ENCODE measurements at places on chromosomes 11 and 22. TPM values are rescaled to one million over a fixed set of nuclear protein-coding genes. Genes with fewer than 3 reads are reported as not detected.

DNA sequence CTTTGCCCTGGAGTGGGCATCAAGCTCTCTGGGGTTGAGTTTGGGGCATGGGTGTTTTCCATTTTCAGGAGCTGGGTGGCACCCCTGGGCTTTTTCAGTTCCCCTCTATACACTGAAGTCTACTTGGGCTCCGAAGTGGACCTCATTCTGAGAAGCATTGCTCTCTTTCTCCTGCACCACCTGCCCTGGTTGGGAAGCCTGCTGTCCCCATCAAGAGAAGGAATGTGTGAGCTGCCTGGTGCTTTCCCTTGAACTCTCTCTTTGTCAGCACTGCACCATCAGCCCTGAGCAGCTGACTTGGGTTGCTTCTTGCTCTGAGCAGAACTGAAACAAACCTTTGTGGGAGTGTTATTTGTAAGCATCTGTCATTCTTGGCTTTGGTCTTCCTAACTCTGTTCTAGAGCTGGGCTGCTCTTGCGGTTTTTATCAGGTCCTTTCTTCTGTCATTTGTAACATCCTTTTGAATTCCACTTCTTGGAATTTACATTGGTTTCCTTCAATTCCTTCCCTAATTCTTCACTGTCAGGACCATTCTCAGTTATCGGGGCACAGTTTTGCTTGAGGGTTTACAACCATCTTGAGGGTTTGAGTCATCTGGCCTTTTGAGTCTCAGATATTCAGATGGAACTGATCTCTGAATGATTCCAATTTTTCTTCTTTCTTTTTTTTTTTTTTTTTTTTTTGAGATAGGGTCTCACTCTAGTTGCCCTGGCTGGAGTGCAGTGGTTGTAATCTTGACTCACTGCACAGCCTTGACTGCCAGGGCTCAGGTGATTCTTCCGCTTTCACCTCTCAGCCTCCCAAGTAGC, 20.5 kb downstream of the UBE2L3 start:
- peaks cover 26% of the 10 kb centered on the region for H3K4me1 ChIP-seq
- DNase-seq, result peak; percentile 73
- H3K4me3 ChIP-seq, result no peak overlapping the region
- H3K27me3 ChIP-seq, result no peaks in the 10 kb centered on the region
- H3K27ac ChIP-seq, result no peak overlapping the region

GRCh38 chr22:42966497-42966896, 48.5 kb downstream of the PACSIN2 start:
- H3K4me3 ChIP-seq, result no peak overlapping the region
- no peak overlapping the region for H3K27ac ChIP-seq
- no peaks in the 10 kb centered on the region for H3K27me3 ChIP-seq
- no peak for DNase-seq
- peaks cover 8% of the 10 kb centered on the region for H3K4me1 ChIP-seq
- no peaks in the 10 kb centered on the region for H3K36me3 ChIP-seq

- no peak overlapping the region for H3K27ac ChIP-seq
- no peaks in the 10 kb centered on the region for H3K27me3 ChIP-seq
- H3K4me3 ChIP-seq, result no peak overlapping the region
- no peaks in the 10 kb centered on the region for H3K36me3 ChIP-seq
- no peaks in the 10 kb centered on the region for H3K4me1 ChIP-seq
These were observed 16.9 kb upstream of the CLMP start for GRCh38 chr11:123211981-123212380.

DNA sequence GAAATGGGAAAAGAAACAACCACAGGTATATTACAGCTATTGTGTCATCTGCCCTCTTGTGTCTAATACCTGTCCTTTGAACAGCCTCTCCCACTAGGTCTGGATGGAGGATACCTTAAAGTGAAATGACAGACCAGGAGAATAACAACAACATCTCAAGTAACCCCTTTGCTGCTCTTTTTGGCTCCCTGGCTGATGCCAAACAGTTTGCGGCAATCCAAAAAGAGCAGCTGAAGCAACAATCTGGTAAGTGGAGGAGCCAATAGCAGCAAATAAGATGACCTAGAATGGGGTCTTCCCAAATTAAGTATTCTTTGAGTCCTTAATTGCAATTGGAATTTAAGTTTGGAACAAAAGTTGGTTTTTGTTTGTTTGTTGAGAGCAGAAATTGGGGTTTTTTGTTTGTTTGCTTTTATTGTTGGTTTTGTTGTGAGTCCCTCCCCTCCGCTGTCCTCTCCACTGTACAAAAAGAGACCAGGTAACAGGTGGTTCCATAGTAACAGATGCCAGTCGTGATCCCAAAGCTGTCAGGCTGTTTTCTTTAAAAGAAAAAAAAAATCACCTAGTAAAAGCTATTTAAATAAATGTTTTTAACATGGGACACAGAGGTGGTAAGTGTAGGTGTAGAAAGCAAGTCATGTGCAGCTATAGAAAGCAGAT, 5.7 kb downstream of the UBE4A start:
- H3K27me3 ChIP-seq, result no peaks in the 10 kb centered on the region
- no peaks in the 10 kb centered on the region for H3K36me3 ChIP-seq
- no peak overlapping the region for H3K4me3 ChIP-seq
- H3K27ac ChIP-seq, result no peak overlapping the region
- H3K4me1 ChIP-seq, result peaks cover 7% of the 10 kb centered on the region

CREB3L1 gene
- total RNA-seq, result 5.2 TPM

Data from testis (tissue), 5 donors.